ENCODE measurements at places on chromosomes 4 and X.

DNA sequence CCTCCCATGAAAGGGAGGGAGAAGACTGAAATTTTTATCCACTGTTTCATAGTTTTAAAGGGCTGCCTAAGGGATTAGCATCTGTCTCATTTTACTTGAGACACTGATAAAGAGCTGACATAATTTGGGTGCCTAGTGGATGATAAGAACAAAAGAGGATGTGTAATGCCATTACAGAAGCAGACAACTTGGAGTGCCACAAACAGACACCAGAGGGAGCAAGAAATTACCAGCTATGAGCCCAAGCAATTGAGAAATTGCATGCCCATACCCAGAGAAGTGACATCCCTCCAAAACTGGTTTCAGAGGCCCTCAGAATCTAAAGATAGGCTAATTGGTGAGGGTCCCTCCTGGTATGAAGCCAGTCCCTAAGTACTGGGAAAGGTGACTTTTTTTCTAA is 38.5 kb upstream of the POU3F4 start:
- DNase-seq = peak; percentile 14

DNA sequence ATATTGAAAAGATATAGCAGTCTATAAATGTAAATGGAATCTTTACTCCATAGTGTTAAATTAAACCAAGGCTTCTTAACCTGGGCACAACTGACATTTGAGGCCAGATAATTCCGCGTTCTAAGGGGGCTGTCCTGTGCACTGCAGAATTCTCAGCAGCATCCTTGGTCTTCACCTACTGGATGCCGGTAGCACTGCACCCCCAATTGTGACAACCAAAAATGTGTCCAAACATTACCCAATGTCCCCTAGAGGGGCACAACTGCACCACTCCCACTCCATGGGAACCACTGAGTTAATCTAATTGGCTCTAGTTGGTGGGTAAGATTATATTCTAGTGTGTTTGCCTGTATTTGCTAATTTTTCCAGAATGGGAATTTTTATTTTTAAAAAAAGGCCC is 16.6 kb downstream of the AP1S2 start:
- peak; percentile 14 for DNase-seq

- DNase-seq = no peak
Observed at GRCh38 chr4:74367656-74368290, 2.8 kb downstream of the EREG start.

GRCh38 chr4:56440983-56441382 is 4.9 kb downstream of the PAICS start:
- DNase-seq = no peak

GRCh38 chrX:103919270-103919637 is 43.2 kb upstream of the TMSB15B start:
- peak; percentile 77 for DNase-seq

DNA sequence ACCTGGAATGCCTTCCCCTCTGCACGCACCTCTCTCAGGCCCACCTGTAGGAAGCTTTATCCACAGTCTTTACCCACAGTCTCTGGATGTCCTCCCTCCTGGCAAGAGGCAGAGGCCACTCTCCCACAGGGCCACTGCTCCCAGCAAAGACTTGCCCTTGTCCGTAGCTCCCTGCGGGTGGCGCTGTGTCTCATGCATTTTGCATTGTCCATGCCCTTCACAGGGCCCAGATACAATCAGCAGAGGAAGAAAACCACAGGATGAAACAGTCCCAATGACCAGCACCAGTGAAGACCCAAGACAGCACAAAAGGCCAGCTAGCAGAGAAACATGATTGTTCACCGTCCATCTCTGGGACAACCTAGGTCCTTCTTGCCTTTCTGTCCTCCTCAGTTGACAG is 2.1 kb upstream of the NSG1 start:
- DNase-seq = no peak

Data from Jurkat, Clone E6-1 (cell line).